Transverse colon (tissue), 4 donors: ENCODE measurements at places on chromosomes 1 and 21. TPM values are rescaled to one million over a fixed set of nuclear protein-coding genes. Genes with fewer than 3 reads are reported as not detected.

PGBD2 gene
- total RNA-seq = 12.3 TPM

C1orf87 gene
- total RNA-seq = not detected

PLA2G4A gene
- total RNA-seq = 4.5 TPM

CLCA1 gene
- 180 TPM for total RNA-seq

RGS2 gene
- 54.3 TPM for total RNA-seq

PLK3 gene
- total RNA-seq = 12.4 TPM

KCNE1 gene
- total RNA-seq = not detected

- H3K27me3 ChIP-seq = no peaks in the 10 kb centered on the region
- DNase-seq = no peak
- no peak overlapping the region for H3K27ac ChIP-seq
- H3K36me3 ChIP-seq = no peaks in the 10 kb centered on the region
- no peaks in the 10 kb centered on the region for H3K4me1 ChIP-seq
Observed at GRCh38 chr1:193827516-193827915, 641.1 kb upstream of the B3GALT2 start.

GRCh38 chr1:101323535-101323934 lies 86.7 kb downstream of the S1PR1 start:
- H3K27me3 ChIP-seq = no peaks in the 10 kb centered on the region
- no peak for DNase-seq
- no peaks in the 10 kb centered on the region for H3K4me1 ChIP-seq
- H3K4me3 ChIP-seq = no peak overlapping the region

DNA sequence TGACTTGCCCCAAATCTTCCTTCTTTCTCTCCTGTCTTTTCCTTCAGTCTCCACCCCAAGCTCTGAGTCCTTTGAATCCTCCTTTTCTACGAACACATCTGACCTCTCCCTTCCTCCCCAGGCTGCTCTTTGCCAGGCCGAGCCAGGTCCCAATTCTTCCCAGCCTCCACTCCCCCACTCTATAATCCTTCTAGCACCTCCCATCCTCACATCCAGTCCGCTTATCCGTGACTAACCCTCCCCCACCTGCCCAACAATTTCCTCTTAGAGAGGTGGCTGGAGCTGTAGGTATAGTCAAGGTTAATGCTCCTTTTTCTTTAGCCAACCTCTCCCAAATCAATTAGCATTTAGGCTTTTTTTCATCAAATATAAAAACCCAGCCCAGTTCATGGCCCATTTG lies 9.5 kb upstream of the HPDL start:
- no peak for DNase-seq
- H3K27ac ChIP-seq = no peak overlapping the region
- H3K27me3 ChIP-seq = no peaks in the 10 kb centered on the region
- H3K4me1 ChIP-seq = no peaks in the 10 kb centered on the region
- no peaks in the 10 kb centered on the region for H3K36me3 ChIP-seq

DNA sequence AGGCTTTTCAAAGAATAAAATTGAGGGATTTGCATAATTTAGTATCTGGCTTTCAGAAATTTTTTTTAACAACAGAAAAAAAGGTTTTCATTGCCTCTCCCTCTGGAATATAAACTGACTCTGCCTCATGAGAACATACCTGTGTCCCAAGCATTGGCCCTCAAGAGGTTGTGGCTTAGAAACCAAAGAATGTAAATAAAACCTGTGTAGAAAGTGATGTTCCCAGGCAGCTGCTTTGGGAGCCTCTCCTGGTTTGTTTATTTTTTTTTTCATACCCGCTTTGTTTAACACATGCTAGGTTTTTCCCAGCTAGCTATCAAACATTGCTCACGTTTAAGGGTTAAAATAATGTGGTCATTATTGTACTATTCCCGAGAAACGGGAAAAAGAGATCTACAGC lies 40.5 kb upstream of the IFNAR2 start:
- no peaks in the 10 kb centered on the region for H3K36me3 ChIP-seq

DNA sequence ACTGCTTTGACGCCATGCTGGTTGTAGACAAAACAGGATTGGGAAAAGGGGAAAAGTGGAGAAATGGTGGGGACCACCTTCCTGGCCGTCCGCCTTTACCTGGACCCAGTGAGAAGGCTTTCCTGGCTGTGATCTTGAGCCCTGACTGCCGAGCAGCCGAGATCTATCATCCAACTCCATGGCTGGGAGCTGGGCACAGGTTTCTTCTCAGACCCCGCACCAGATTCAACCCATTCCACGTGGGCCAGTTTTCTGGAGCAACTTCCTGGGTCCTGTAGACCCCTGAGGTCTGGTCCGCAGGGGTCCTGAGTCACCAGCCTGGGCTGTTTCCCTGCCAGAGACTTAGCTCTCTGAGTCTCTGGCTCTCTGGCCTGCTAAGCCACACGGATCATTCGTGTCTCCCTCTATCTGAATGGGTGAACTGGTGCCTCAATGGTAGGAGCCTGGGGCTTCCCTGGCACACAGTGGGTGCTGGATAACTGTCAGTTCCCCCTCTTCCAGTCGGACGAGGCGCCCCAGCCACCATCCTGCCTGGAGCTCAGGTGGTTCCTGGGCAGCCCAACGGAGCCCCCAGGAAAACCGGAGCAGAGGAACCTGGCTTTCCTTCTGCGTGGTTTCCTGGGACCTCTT lies 4.5 kb upstream of the NPHP4 start:
- no peak overlapping the region for H3K4me3 ChIP-seq
- DNase-seq = no peak
- peaks cover 13% of the 10 kb centered on the region for H3K27me3 ChIP-seq
- H3K27ac ChIP-seq = no peak overlapping the region

- H3K27me3 ChIP-seq = no peaks in the 10 kb centered on the region
- DNase-seq = no peak
- no peaks in the 10 kb centered on the region for H3K4me1 ChIP-seq
- H3K36me3 ChIP-seq = no peaks in the 10 kb centered on the region
- no peak overlapping the region for H3K4me3 ChIP-seq
- H3K27ac ChIP-seq = no peak overlapping the region
Observed at GRCh38 chr1:175034775-175035174, 11.6 kb upstream of the MRPS14 start.

- H3K27ac ChIP-seq = peak overlapping the region; percentile 81
- peaks cover 15% of the 10 kb centered on the region for H3K4me1 ChIP-seq
- H3K27me3 ChIP-seq = no peaks in the 10 kb centered on the region
Observed at GRCh38 chr1:24770881-24771280, 25.6 kb downstream of the CLIC4 start.
